AG08396 (cell line): ENCODE measurements at places on chromosomes 7 and 10.
A peak's percentile ranks its signal among the peaks of the same experiment; 100 is the strongest.

GRCh38 chr7:20279979-20280378, 50.7 kb upstream of the ITGB8 start:
- DNase-seq = no peak

DNA sequence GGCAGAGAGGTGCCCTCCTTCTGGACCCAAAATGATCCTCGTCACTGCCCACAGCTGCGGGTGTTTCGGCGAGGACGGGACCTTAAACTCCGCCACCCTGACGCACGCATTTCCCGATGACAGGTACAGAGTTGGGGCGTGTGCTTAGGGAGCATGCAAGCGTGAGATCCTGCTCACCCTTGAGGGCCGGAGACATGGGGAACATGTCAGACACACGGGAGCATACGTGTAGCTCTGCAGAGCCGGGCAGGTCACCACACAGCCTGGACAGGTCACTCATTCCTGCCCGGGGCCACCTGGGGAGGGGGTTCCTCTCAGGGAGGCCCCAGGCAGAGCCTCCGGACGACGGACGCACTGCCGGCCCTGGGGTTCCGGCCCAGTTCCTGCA, 57.6 kb upstream of the PDGFA start:
- no peak for DNase-seq

DNA sequence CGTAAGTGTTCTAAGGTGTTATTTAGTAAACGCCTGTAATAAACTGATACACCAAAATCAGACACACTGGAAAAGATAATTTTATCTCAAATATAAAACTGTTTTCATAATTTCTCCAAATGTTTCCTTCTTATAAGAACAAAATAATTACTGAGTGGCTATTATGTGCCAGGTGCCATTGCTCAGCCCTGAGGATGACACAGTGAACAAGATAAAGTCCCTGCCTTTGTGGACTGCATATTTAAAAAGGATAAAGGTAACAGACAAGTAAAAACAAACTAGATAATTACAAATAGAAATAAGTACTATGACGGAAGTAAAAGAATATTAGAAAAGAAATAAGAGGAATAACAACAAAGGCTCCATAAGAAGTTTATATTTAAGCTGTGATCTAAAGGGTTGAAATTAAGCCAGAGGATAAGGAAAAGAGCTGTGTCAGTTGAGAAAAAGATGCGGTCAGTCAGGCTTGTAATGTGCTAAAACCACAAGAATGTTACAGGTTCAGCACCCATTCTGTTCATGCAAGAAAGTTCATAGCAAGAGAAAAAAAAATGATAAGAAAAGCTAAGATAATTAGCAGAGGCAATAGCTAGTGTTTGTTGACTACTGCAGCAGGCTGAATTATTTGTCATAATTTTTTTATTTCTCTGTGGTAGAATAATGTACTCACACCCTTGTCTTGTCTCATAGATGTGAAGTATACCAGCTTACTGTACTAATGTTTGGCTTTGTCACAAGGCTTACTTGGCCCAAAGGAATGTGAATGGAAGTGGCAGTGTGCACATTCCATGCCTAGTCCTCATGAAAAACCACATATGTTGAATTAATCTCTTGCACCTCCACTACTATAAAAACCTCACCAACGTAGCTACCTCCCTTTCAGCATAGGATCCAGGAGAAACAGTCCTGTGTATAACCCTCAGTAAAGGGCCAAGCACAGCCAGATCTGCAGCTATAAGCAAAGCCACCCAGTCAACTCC, 75.1 kb downstream of the CRPPA start:
- peak; percentile 39 for DNase-seq

DNA sequence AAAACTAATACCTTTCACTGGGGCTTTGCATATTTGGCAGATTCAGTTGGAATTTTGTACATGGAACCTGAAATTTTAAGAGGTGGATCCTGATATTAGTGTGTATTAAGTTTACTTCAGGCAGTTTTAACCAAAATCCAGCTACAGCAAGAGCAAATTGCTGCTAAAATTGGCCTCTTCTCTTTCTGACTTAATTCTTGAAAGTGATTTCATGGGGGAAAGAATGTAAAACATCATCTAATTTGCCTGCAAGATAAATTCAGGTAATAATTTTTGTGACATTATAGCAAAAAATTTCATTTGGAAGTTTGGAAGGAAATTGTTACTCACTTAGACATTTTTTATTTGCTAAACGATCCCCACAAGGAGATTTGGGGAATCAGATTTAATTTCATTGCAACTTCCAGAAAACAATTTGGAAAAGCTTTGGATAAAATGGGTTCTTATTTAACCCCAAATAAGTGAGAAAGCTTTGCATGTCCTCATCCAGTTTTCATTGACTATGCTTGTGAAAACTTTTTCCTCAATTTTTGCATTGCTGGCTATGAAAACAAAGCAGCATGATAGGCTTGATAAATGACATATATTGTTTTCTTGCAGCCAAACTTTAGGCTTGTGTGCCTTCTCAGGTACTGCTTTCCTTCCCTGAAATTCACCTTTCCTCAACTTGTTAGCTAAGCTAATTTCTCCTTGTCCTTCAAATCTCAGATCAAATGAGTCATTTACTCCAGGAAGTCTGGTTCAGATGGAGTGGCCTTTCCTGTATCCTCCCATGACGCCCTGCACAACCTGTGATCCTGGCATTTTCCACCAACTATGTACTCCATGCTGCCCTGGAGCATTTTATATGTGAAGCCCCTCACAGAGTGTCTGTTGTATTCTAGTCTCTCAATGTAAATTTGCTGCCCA, 27.4 kb upstream of the ZNF438 start:
- no peak for DNase-seq

DNA sequence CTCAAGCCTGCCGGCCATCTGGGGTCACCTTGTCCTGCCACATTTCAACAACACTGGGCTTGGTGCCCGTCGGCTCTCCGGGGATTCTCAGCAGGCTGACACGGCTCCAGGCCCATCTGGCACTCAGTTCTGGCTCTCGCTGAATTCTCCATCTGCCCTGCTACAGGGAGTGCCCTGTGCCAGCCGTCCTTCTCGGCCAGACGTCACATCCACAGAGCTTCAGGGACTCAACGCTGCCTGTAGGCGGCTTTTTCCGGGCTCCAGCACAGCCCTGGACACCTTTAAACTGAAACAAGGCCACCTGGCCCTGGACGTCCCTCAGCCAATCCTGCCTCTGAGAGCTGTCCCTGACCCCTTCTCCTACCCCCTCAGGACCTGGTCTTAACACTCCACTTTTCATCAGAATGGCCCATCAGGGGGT, 43.0 kb downstream of the TMEM130 start:
- peak; percentile 22 for DNase-seq

GRCh38 chr10:93267521-93267920, 193.8 kb downstream of the CYP26A1 start:
- DNase-seq = no peak

- DNase-seq = no peak
These were observed 11.4 kb downstream of the CDHR3 start for GRCh38 chr7:105974471-105974870.

DNA sequence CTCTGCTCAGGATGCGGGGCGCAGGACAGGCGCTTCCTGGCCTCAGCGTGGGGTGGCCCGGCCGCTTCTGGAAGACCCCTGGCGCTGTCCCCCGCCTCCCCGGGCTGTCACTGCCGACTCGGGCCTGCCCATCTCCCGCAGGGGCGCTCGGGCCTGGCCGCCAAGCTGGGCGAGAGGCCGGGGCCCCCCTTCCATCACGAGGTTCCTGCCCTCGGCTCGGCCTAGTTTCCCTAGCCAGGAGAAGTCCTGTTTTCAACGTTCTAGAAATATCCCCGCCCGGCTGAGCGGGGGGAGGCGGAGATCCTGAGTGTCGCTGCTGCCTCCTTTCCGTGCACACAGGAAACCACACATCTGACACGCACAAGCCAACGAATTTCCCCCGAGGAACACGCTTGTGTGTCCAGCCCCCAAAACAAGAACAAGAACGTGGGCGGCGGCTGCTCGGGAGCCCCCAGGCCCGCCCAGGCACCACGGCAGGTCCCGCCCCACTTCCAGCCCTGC, 33.7 kb downstream of the AP5Z1 start:
- DNase-seq = no peak

DNA sequence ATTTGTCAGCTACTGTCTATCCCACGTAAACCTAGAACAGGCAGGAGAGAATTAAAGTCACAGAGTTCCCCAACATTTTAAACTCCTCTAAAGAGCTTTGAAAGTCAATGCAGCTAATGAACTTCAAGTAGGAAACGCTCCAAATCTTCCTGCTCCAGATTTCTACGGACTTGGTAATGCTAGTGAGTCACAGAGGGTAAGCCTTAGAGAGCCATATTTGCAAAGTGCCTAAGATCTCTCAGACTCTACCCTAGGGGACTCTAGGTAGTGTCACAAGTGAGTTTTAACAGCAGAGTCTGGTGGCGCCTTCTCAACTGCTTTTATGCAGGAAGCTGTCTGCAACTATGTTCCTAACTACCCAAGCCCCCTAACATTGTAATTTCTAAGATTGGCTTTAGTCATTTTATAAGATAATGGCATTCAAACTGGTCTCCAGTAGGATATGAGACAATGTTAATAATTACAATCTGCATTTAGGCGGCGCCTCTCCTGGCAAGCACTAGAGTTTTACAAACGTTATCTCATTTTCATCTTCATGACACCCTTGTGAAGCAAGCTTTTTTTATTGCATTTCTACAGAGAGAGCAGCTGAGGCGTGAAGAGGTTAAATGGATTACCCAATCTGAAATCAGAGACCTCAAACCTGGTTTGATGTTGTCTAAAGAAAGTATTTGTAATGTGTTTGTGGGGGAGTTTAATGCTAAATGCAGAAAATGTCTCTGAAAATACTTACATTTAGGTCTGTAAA, 22.0 kb upstream of the FZD1 start:
- no peak for DNase-seq

DNA sequence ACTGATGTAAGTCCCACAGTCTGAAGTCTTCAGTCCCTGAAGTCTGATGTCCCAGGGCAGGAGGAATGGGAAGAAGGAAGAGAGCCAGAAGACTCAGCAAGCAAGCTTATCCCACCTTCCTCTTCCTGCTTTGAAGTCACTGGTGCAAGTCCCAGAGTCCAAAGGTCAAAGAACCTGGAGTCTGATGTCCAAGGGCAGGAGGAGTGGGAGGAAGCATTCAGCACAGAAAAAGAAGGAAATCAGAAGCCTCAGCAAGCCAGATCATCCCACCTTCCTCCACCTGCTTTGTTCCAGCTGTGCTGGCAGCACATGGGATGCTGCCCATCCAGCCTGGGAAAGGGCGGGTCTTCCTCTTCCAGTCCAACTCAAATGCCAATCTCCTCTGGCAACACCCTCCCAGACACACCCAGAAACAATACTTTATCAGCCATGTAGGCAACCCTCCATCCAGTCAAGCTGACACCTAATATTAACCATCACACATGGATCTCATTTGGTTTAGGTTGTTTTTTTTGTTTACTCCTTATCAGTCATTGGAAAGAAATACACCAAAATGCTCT, 50.9 kb downstream of the ADAM12 start:
- DNase-seq = no peak

- no peak for DNase-seq
These were observed 615 bp upstream of the NEUROD6 start for GRCh38 chr7:31341141-31341540.

- no peak for DNase-seq
These were observed 512 bp downstream of the FAM24B start for GRCh38 chr10:122878799-122879338.

GRCh38 chr7:112882991-112883390, 92.8 kb upstream of the TMEM168 start:
- DNase-seq = no peak

- DNase-seq = no peak
These were observed 53.0 kb upstream of the EBF3 start for GRCh38 chr10:130016993-130017630.

- no peak for DNase-seq
These were observed 17.1 kb downstream of the GRID1 start for GRCh38 chr10:86349474-86349873.

GRCh38 chr7:33667196-33667595, 238.1 kb upstream of the BMPER start:
- no peak for DNase-seq

DNA sequence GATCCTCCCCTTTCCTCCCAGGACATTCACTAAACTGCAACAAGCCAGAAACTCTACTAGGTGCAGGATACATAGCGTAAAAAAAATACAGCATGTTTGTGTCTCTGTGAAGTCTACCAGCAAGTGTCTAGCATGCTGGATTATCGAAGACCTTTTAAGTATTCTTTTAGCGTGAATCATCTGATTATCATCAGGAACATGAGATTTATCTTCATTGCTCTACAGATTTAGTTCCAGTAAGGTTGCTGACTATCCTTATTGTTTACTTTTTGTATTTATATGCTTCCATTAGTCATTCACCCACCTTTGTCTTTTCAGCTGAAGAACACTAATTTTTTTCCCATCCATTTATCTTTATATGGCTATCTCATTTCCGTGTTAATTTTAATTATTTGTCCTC, 62.8 kb downstream of the PDZD8 start:
- no peak for DNase-seq

GRCh38 chr7:71695186-71695585, 563.2 kb downstream of the GALNT17 start:
- DNase-seq = no peak

GRCh38 chr7:143426479-143427142, 16.6 kb upstream of the TAS2R60 start:
- no peak for DNase-seq

DNA sequence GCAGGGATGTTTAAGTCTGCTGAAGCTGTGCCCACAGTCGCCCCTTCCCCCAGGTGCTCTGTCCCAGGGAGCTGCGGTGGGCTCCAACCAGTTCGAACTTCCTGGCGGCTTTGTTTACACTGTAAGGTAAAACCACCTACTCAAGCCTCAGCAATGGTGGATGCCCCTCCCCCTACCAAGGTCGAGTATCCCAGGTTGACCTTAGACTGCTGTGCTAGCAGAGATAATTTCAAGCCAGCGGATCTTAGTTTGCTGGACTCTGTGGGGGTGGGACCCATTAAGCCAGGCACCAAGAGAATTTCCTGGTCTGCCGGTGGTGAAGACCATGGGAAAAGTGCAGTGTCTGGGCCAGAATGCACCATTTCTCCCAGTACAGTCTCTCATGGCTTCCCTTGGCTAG, 56.0 kb downstream of the CCDC7 start:
- no peak for DNase-seq

- DNase-seq = no peak
These were observed 116.9 kb upstream of the CHST15 start for GRCh38 chr10:124210263-124210662.

- DNase-seq = no peak
These were observed 1126.2 kb downstream of the TYW1 start for GRCh38 chr7:68122801-68123200.

GRCh38 chr10:15542817-15543216, 171.7 kb upstream of the FAM171A1 start:
- no peak for DNase-seq

DNA sequence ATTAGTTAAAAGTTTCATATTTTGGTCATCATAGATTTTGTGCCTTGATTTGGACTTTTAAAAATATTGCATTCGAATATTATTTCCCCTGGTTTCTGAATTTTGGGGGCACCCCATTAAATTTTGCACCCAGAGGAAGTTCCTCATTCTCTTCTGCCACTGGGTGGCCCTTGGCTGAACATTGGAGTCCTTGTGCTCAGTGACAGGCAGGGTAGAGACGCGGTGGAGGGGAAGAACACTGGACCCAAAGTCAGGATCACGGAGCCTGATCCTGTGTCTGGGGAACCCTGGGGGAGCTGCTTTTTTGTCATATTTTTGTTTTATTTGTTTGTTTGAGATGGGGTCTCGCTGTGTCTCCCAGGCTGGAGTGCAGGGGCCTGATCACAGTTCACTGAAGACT, 74.7 kb downstream of the MKI67 start:
- DNase-seq = no peak

- DNase-seq = peak; percentile 60
These were observed 93.4 kb downstream of the AVL9 start for GRCh38 chr7:32588657-32589056.
